ENCODE measurements at places on chromosomes 6 and 20. TPM values are rescaled to one million over a fixed set of nuclear protein-coding genes. Genes with fewer than 3 reads are reported as not detected.

GRCh38 chr6:134146268-134147033 is 94.0 kb upstream of the SLC2A12 start:
- H3K36me3 ChIP-seq = no peaks in the 10 kb centered on the region
- no peak overlapping the region for H3K4me3 ChIP-seq
- no peak for DNase-seq
- no peaks in the 10 kb centered on the region for H3K27me3 ChIP-seq
- no peak overlapping the region for H3K27ac ChIP-seq
- H3K4me1 ChIP-seq = no peaks in the 10 kb centered on the region

Gene UBE2V1
- total RNA-seq = 212 TPM

- H3K27ac ChIP-seq = peak overlapping the region; percentile 16
- H3K4me3 ChIP-seq = no peak overlapping the region
- no peaks in the 10 kb centered on the region for H3K27me3 ChIP-seq
- peaks cover 27% of the 10 kb centered on the region for H3K4me1 ChIP-seq
- DNase-seq = no peak
Measured at GRCh38 chr6:142297996-142298753, 3.6 kb upstream of the ADGRG6 start.

DNA sequence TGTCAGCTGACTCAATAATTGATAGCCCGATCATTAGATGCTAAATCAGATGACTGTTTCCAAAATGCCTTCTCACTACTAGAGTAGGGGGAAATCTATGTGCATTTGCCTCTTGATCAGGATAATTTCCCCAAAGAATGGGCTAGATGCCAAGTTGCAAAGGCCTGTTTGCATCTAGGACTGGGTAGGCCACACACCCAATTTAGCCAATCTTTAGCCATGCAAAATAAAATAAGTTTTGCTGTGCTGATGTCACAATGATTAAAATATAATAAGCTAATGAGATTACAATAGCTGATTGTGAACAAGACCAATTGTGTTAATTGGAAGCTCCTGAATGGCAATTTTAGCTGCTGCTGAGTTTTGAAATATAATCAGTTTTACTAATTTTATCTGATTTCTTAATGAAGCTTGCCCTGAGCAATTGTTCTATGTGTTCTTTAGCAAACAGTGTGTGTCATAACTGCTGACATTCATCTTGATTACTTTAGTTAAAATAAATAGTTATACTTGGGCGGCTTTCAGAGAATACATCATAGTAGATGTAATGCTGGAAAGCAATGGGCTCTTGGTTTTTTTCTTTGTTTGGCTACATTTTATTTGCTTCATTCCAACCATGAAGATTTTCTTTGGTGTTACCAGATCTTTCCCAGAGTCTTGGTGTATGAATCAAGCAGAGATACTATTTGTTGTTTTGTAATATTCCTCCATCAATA is 973.2 kb upstream of the SLC35B3 start:
- no peak overlapping the region for H3K27ac ChIP-seq
- H3K4me3 ChIP-seq = no peak overlapping the region
- no peak for DNase-seq
- H3K4me1 ChIP-seq = peaks cover 26% of the 10 kb centered on the region
- peaks cover 8% of the 10 kb centered on the region for H3K36me3 ChIP-seq

GRCh38 chr20:38892091-38892981 is 33.9 kb upstream of the FAM83D start:
- peaks cover 80% of the 10 kb centered on the region for H3K27me3 ChIP-seq
- H3K4me1 ChIP-seq = peaks cover 13% of the 10 kb centered on the region
- H3K4me3 ChIP-seq = no peak overlapping the region
- H3K36me3 ChIP-seq = no peaks in the 10 kb centered on the region
- DNase-seq = no peak

- no peak overlapping the region for H3K4me3 ChIP-seq
- H3K27me3 ChIP-seq = no peaks in the 10 kb centered on the region
- no peaks in the 10 kb centered on the region for H3K36me3 ChIP-seq
- no peak for DNase-seq
- no peak overlapping the region for H3K27ac ChIP-seq
- H3K4me1 ChIP-seq = no peaks in the 10 kb centered on the region
Measured at GRCh38 chr20:55830121-55830827, 175.0 kb downstream of the CBLN4 start.

Gene SYTL3
- total RNA-seq = 15.0 TPM

DNA sequence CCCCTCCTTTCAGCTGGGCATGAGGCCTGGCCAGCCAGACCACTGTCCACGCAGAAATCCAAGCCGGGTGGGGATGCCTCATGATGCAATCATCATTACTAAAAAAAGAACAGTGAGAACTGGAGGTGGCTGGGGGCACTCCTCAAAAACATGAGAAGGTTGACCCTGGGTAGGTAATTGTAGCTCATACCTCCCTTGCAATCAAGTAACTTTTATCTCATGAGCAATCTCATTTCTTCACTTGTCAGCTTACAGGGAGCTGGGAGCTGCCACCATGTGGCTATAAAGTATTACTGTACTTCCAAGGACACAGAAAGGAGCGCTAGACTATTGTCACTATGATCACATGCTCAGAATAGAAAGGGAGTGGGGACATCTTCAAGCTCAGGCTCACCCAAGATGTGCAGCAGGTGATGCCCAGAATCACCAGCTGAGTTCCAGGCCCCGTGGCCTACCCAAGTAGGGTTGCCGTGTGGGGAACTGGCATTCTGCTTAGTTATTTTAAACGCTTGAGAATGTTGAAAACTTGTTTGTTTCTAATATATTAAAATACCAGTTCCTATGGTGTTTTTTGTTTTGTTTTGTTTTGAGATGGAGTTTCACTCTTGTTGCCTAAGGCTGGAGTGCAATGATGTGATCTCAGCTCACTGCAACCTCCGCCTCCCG is 3.0 kb upstream of the CDH26 start:
- H3K4me1 ChIP-seq = no peaks in the 10 kb centered on the region
- peak; percentile 41 for DNase-seq
- H3K27ac ChIP-seq = no peak overlapping the region
- H3K36me3 ChIP-seq = no peaks in the 10 kb centered on the region

Gene GFRAL
- not detected for total RNA-seq

DNA sequence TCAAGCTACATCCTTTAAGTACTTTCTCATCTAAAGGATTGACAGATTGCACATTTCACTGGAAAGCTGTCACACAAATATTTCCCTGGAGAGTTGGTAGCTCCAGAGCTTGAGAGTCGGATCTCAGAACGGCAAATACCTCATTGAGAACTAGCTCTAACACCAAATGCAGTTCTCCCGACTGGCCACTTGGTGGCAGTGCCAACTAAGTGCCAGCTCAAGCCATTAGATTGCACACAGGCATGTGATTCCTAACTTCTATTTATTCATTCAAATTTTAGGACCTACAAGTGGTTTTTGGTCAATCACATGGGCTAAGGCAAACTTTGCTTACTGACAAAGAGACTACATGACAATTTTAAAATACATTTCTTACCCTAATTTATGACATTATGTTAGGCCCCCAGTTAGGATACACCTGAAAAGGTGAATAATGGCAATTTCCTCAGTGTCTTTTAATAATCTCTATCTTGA is 7.9 kb upstream of the MCHR2 start:
- H3K27ac ChIP-seq = no peak overlapping the region
- no peaks in the 10 kb centered on the region for H3K27me3 ChIP-seq
- no peaks in the 10 kb centered on the region for H3K36me3 ChIP-seq

Gene CLIC5
- total RNA-seq = 3.3 TPM

DNA sequence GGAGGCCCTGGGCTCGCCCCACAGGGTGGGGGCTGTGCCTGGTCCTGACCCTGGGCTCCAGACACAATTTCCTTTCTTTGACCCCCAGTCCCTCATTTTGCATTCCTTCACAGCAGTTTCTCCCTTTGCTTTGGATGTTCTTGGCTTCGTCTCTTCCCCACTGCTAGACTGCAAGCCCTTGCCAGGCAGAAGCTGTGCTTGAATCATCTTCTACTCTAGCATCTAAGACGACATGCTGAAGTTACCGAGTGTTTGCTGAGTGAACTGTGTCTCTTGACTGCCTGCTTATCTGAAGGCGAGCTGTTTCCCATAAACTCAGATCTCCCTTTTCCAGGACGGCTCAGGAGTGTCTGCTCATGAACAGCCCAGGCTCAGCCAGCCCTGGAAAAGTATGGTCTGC is 14.3 kb upstream of the SYNDIG1 start:
- H3K27me3 ChIP-seq = peaks cover 43% of the 10 kb centered on the region
- DNase-seq = no peak
- H3K27ac ChIP-seq = no peak overlapping the region
- no peaks in the 10 kb centered on the region for H3K4me1 ChIP-seq

DNA sequence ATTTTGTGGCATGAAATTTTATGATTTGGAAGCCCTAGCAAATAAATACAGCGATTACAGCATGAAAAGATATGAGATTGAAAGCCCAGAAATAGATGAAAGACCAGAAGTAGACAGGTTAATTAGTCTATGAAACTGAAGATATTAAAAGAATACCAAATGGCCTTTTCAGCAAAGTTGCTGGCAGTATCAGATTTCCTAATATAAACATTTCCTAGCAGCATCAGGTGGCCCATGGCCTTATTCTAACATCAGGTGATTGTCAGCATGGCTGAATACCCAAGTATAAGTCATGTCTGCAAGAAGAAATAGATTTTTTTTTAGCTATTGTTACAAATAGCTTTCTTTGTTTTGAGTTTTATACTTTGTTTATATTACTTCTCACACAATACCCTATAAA is 93.2 kb downstream of the CLVS2 start:
- no peak overlapping the region for H3K27ac ChIP-seq
- DNase-seq = no peak
- H3K4me1 ChIP-seq = peaks cover 32% of the 10 kb centered on the region
- no peak overlapping the region for H3K4me3 ChIP-seq
- no peaks in the 10 kb centered on the region for H3K36me3 ChIP-seq

Gene RAB44
- not detected for total RNA-seq

DNA sequence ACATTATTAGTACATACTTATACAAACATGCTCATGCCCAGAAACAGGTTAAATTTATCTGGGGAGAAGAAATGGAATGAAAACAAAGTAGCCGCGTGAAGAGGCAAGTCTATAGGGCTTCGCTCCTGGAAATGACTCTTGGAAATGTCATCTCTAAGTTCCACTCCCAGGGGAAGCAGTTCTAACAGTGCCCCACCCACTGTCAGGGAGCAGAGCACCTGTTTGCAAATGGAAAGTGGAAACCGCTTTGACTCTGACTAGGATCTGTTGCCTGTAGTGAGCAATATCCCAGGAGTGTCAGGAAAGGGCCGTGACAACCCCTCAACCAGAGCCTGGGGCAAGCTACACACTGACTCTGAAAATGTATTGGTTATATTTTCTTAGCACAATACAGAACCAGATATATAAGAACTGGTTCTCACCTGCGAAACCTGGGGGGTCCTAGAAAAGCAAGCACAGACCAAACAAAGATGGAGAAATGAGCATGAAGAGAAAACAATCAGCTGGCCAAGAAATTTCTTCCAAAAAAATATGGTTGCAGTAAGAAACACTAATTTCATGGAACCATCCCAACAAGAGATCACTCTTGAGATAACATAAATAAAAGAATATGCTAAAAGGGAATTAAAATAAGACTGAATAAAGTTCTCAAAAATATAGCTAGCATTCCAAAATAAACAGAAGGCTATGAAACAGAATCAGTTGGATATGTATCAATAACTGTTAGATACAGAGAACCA is 47.5 kb upstream of the CRISP1 start:
- H3K4me1 ChIP-seq = no peaks in the 10 kb centered on the region
- no peak overlapping the region for H3K27ac ChIP-seq
- no peaks in the 10 kb centered on the region for H3K36me3 ChIP-seq
- DNase-seq = no peak
- no peaks in the 10 kb centered on the region for H3K27me3 ChIP-seq
- no peak overlapping the region for H3K4me3 ChIP-seq

DNA sequence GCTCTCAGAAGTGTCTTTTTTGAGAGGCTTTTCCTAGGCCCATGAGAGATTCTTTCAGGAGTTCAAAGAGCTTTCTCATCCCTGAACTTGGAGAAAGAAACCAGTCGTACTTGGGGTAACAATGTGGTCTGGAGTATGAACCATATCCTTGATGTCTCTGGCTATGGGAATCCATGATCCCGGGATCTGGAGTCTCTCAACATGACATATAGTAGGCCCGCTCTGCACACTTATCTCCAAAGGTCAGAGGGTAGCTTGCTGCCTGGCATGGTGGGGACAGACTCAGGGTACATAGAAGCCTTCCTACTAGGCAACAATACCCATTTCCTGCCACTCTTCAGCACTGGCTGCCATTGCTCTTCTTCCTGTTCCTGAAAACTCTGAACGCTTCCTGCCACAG is 42.2 kb upstream of the NFATC2 start:
- no peaks in the 10 kb centered on the region for H3K36me3 ChIP-seq
- no peak overlapping the region for H3K27ac ChIP-seq
- H3K4me1 ChIP-seq = no peaks in the 10 kb centered on the region

Gene MAP3K4
- total RNA-seq = 71.7 TPM

DNA sequence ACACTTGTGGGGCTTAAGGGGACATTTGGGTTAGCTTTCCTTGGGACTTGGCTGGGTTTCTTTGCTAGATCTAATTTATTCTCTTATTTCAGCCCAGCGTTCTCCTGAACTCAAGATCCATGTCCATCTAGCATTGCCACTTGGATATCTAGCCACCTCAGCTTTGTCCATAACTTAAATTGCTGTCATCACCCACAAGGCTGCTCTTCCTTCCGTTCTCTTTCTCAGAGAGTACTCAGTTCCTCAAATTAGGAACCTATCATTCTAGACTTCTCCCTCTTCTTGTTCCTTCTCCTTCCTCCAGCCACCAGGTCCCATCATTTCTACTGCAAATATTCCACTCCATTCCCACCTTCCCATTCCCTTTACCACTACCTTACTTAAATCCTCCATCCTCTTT is 4.3 kb downstream of the SMIM26 start:
- H3K36me3 ChIP-seq = peaks cover 12% of the 10 kb centered on the region
- no peak overlapping the region for H3K27ac ChIP-seq
- DNase-seq = no peak

GRCh38 chr6:53325785-53326184 is 23.0 kb downstream of the ELOVL5 start:
- no peaks in the 10 kb centered on the region for H3K27me3 ChIP-seq
- no peak for DNase-seq
- no peak overlapping the region for H3K27ac ChIP-seq
- peaks cover 4% of the 10 kb centered on the region for H3K36me3 ChIP-seq

GRCh38 chr6:13360671-13361540 is 32.6 kb upstream of the TBC1D7 start:
- no peak for DNase-seq
- no peaks in the 10 kb centered on the region for H3K27me3 ChIP-seq
- peaks cover 7% of the 10 kb centered on the region for H3K36me3 ChIP-seq
- no peak overlapping the region for H3K4me3 ChIP-seq
- peaks cover 3% of the 10 kb centered on the region for H3K4me1 ChIP-seq
- H3K27ac ChIP-seq = no peak overlapping the region

DNA sequence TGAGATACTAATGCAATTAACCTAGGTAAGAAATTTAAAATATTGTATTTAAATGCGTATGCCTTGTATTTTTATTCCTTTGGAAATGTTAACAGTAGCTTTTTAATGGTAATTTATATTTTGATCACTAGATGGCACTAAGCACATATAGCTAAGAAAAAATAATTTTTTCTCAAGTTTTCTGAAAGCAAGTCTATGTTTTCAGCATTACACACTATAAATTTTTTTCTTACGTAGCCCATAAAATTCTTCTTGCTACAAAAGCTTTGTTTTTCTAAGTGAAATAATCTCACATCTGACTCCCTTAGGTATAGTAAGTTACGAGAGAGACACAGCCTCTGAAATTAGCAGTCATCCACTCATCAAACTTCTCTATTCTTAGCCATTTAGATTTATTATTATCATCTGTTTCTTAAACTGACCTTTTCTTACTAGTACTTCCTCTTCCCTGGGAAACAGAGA is 35.7 kb downstream of the TSPYL4 start:
- H3K27me3 ChIP-seq = no peaks in the 10 kb centered on the region
- no peak overlapping the region for H3K27ac ChIP-seq
- no peaks in the 10 kb centered on the region for H3K36me3 ChIP-seq
- no peak for DNase-seq
- H3K4me3 ChIP-seq = no peak overlapping the region
- H3K4me1 ChIP-seq = no peaks in the 10 kb centered on the region

Gene EFCAB8
- total RNA-seq = 1.1 TPM
